GM13977 (cell line): ENCODE measurements at places on chromosomes 12 and 14.

DNA sequence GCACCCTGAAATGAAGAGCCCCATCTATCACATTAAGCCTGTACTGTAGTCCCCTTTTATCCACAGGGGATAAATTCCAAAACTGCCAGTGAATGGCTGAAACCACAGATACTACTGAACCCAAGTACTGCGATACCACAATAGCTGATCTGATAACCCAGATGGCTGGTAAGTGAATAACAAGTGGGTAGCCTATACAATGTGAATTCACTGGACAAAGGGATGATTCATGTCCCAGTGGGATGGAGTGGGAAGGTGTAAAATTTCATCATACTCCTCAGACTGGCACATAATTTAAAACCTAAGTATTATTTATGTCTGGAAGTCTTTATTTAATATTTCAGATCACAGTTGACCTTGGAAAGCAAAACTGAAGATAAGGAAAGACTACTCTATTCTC, 201.3 kb downstream of the GPHN start:
- DNase-seq: no peak

- no peak for DNase-seq
These were observed 49.8 kb downstream of the FAR2 start for GRCh38 chr12:29198901-29199300.

DNA sequence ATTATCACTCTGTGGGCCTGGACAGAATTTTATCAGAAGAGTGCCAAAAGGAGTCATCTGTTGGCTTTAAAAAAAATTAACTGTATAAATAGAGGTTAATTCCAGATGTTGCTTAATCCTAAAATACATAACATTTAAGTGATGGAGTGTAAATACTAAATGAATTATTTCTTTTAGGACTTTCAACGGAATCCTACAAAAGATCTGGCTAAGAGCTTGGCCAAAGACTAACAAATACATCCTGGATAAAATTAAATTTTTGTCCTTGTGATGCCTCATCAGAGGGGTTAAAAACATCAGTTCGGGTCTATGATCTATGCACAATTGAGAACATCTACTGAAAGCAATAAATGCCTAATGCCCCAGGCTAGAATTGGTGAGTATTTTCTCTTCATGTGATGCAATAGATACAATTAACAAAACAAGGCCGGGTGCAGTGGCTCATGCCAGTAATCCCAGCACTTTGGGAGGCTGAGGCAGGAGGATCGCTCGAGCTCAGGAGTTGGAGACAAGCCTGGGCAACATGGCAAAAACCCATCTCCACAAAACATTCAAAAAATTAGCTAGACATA, 49.8 kb upstream of the RAP1B start:
- DNase-seq: no peak

DNA sequence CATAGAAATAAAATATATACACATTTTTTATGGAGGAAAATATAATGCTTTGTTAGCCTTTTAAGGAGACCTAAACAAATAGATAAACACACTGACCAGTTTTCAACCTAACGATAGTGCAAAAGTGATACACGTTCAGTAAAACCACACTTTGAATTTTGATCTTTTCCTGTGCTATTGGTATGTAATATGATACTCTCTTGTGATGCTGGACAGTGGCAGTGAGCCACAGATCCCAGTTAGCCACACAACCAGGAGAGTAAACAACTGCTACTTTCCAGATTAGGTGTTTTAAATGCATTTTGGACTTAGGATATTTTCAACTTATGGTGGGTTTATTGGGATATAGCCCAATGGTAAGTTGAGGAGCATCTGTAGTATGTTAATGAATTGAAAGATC, 243.1 kb downstream of the ERC1 start:
- DNase-seq: no peak

DNA sequence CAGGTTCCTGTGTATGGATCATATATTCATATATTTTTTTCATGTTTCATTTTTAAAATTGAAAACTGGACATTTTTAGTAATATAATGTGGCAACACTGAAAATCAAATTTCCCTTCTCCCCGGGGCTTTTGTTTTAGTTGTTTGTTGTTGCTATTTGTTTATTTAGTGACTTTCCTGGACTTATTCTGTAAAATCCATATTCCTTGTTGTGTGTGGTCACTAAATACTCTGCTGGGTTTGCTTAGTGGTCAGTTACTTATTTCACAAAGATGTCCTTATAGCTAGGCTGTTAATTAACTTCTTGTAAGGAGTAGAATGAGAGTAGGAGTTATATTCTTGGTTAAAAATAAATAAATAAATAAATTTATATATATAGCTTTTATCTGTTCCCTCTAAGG, 121.6 kb upstream of the MED13L start:
- DNase-seq: no peak

GRCh38 chr12:118398940-118399339, 22.6 kb downstream of the SUDS3 start:
- no peak for DNase-seq

- DNase-seq: no peak
These were observed 203.5 kb upstream of the RMST start for GRCh38 chr12:97259098-97259497.

DNA sequence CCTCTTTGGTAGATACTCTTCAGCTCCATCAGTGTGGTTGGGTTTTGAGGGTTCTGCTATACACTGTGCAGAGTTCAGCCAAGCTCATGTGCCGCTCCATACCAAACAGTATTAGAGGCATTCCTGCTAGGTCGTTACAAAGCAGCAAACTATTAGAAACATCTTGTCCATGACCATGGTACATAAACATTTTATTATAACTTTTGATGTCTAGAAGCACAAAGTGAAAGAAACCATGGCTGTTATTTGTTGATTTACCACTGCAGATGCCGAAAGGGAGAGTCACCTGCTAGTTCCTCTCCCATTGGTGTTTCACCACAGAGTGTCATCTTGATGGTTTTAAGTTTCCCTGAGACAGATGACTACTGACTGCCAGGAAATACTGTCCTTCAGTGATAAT, 242.0 kb downstream of the ADAMTS20 start:
- no peak for DNase-seq

GRCh38 chr14:88212691-88213090, 110.4 kb downstream of the KCNK10 start:
- no peak for DNase-seq

DNA sequence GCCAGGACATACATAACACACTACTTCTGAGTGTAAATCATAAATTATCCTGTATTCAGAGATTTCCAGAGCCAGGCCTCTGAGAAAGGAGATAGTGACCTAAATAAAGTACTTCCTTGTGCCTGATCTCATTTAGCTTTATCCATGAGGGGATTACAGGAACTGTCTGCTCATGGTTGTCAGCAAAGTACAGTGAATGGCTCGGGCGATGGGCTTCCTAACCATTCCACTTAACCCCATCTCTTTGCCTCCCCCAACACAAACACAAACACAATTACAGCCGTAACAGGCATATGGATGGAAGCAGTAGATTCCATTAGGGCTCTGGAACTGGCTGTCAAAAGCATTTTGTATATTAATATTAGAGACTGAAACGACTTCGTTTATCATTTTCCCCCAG, 206.7 kb upstream of the CPNE8 start:
- DNase-seq: no peak

DNA sequence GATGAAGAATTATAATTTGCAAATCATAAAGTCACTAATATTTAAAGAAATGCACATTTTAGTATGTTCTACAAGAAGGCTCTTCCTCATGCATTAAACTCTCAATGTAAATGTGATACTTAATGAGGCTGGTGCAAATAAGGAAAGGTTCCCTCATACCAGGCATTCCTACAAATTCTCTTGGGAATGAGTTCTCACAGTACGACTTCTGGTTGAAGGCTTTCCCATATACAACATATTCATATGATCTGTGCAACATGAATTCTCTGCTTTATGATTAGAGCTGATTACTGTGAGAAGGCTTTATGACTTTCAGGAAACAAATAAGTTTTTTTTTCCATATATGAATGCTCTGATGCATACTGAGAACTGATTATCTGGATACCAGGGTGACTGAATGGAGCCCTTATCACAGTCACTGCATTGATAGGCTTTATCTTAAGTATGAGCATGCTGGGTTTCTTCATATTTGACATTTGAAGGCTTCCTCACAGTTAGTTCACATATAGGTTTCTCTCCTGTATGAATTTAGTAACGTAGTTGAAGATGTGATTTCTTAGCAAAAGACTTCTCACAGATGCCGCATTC, 293.9 kb downstream of the RAD51B start:
- DNase-seq: no peak
